ENCODE measurements at places on chromosomes 7 and 10.

- no peak for DNase-seq
Measured at GRCh38 chr10:72564596-72564995, 61.3 kb downstream of the MICU1 start.

- no peak for DNase-seq
Measured at GRCh38 chr10:84039957-84040356, 99.4 kb upstream of the GHITM start.

- DNase-seq: no peak
Measured at GRCh38 chr10:61836888-61837754, 64.4 kb upstream of the ARID5B start.

DNA sequence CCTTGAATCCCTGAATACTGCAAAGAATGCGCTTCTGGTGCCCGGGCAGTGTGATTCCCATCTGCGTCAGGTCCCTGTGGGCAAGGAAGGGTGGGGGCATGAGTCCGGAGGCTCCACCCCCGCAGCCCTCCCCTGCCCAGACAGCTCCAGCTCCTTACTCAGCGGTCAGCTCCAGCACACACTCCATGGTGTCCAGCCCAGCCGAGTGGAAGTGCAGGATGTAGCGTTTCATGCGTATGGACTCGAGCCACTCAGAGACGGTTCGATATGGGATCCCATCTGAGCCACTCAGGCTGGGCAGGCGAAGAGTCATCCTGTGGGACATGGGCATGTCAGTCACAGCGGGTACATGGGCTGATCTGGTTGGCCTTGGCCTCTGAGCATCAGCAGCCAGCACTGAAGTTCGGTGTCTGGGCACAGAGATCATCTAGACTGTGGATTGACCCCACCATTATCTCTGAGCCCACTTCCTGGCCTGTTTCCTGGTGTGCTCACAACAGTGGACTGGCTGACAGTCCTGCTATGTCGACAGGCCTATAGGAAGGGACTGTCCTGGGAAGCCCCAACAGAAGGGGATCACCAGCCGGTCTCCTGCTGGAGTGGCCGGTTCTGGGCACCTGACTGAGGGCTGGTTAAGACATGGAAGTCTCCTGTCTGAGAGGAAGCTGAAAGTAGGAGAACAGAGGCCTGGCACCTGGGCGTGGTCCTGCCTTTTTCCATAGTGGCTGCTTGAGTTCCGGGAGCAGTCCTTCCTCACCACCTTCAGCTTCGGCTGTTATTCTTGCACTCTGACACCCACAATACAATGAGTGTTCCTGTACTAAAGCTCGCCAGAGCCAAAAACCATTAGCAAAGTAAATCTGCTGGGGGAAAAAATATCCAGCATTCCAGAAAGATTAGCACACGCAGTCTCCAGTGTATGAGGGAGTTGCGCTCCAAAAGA, 10.6 kb downstream of the ZYX start:
- no peak for DNase-seq

DNA sequence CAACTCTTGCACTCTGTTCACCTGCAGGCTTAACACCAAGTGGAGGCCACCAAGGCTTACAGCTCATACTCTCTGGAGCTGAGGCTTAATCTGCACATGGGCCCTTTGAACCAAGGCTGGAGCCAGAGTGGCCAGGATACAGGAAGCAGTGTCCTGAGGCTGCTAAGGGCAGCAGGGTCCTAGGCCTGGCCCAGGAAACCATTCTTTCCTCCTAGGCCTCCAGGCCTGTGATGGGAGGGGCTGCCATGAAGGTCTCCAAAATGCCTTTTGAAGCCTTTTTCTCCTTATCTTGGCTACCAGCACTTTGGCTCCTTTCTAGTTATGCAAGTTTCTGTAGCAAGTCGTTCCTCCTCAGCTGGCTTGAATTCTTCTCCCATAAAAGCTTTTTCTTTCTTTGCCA, 68.0 kb upstream of the GNAI1 start:
- no peak for DNase-seq

DNA sequence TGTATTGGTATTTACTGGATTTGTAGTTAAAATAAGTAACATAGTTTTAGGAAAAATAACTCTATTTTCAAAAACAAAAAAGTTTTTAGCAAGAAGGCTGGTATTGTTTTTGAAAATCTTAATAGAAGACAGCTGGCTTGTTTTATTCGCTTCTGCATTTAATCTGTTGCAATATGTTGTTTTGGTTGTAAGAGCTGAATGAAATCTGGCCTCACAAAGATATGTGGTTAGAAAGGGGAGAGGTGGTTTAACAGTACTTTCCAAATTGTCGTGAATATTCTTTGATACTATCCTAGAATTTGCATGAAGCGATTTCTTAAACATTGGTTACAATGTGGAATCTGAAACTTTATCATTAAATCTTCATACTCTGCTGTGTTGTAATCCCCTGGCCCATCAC, 355.9 kb upstream of the FZD8 start:
- no peak for DNase-seq

GRCh38 chr10:68597407-68597806, 37.3 kb downstream of the TET1 start:
- DNase-seq: no peak

GRCh38 chr7:84291756-84292155, 97.2 kb upstream of the SEMA3A start:
- DNase-seq: no peak

GRCh38 chr10:1807924-1808323, 70.6 kb upstream of the ADARB2 start:
- DNase-seq: no peak

- DNase-seq: no peak
Measured at GRCh38 chr7:130037703-130038102, 13.5 kb downstream of the ZC3HC1 start.

- DNase-seq: no peak
Measured at GRCh38 chr10:34147641-34148304, 667.3 kb downstream of the PARD3 start.

GRCh38 chr10:51707392-51707791, 8.0 kb upstream of the CSTF2T start:
- DNase-seq: no peak
